NCI-H2171 treated with DMSO at 0.1 percent for 48 hours (cell line): ENCODE measurements at places on chromosomes 7 and 10.

GRCh38 chr10:22250897-22251660 is 33.3 kb upstream of the EBLN1 start:
- no peak for DNase-seq

DNA sequence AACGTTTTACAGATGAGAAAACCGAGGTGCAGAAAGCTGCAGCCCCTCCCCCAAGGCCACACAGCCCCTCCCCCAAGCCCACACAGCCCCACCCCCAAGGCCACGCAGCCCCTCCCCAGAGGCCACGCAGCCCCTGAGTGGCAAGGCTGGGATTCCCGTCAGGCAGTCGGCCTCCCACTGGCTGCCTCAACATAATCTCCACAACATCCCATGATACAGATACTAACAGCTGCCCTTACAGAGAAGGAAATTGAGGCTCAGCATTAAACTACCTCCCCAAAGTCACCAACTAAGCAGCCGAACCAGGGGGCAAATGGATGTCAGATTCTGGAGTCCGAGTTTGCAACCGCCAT is 15.9 kb downstream of the SH3PXD2A start:
- peak; percentile 57 for DNase-seq

DNA sequence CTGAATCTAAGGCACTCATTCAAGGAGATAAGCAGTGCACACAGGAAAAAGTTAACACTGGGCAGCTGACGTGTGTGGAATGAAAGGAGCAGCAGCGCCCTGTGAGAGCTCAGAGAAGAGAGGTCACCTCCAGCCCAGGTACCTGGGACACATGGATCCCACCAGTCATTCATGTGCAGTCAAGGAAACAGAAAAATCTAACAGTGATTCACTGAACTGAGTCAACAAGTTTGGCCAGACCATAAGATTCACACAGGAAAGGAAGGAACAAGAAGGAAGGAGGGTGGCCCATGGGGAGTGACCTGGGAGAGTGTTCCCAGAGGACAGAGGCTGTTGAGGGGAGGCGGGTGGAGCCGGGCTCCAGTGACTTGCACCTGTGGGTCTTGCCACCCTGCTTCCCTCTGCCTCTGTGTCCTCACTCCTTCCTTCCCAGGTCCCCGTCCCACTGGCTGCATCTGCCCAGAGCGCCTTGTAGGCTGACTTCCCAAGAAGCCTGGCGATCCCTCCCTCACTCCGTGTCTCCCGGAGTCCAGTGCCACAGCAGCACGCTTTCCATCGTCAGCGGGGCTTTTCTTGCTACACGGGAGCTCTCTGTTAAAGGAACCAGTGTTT is 27.7 kb downstream of the RNF32 start:
- DNase-seq, result no peak

- no peak for DNase-seq
These were observed 179.7 kb downstream of the XPNPEP1 start for GRCh38 chr10:109743574-109743973.

DNA sequence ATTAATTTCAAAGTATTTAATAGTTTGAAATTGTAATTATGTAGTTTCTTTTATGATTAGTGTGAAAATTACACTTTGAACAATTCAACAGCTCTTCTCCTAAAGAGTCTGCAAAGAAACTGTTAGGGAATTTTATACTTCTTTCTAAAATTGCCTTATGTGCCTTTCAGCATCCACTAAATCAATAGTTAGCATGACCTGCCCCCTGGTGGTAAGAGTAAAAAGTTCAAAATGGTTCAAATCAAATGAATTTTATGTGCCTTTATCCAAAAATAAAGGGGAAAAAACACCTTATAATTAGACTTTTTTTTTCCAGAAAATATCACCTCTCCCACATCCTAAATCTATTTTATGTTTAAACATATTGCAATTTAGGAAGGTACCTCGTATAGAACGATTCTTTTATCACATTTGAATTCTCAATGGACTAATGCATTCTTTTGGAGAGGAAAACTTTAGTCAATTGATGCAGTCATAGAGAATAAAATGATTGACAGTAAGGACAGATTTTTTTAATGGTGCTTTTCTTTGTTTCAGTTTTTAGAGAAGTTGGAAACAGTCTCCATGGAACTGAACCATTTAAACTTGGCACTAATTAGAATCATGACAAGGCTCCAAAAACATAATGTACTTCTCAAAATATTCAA is 163.7 kb downstream of the SEMA3D start:
- DNase-seq, result peak; percentile 64

GRCh38 chr10:3887404-3887803 is 102.4 kb upstream of the KLF6 start:
- no peak for DNase-seq

- DNase-seq, result no peak
These were observed 9.9 kb downstream of the GLRX3 start for GRCh38 chr10:130146042-130146441.

GRCh38 chr7:154568346-154568745 is 434.6 kb downstream of the PAXIP1 start:
- no peak for DNase-seq

- no peak for DNase-seq
These were observed 822.7 kb downstream of the PCDH15 start for GRCh38 chr10:53978301-53978700.

- no peak for DNase-seq
These were observed 86.4 kb downstream of the WDR37 start for GRCh38 chr10:1142596-1142995.

- no peak for DNase-seq
These were observed 151.5 kb upstream of the AOAH start for GRCh38 chr7:36875794-36876193.

GRCh38 chr7:106704000-106704840 is 43.3 kb upstream of the CCDC71L start:
- DNase-seq, result no peak

DNA sequence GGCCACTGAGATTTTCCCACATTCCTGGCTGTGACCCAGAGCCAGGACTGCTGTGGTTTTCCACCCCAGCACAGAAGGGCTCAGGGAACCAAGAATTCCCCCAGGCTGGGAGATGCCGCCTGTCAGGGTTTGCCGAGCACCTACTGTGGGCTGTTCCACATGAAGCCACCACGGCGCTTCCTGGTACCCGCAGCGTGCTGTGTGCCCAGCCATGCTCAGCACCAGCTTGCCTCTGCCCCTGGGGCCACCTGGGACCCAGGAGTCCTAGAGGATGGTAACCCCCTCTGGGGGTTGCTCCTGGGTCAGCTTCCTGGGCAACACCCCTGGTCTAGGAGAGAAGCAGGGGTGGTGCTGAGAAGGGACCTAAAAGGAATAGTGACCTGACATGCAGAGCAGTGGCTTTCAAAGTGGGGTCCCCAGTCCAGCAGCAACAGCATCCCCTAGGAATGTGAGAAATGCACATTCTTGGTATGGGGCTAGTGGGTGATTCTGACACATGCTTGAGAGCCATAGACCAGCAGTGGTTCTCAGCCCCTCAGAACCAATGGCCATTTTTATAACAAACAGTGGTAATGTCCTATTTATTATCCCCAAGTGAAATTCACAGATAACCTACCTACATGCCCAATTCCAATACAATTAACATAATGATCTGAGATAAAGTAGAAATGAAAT is 53.4 kb downstream of the TSPAN15 start:
- DNase-seq, result no peak

GRCh38 chr7:157601530-157601929 is 264.7 kb downstream of the DNAJB6 start:
- DNase-seq, result no peak

DNA sequence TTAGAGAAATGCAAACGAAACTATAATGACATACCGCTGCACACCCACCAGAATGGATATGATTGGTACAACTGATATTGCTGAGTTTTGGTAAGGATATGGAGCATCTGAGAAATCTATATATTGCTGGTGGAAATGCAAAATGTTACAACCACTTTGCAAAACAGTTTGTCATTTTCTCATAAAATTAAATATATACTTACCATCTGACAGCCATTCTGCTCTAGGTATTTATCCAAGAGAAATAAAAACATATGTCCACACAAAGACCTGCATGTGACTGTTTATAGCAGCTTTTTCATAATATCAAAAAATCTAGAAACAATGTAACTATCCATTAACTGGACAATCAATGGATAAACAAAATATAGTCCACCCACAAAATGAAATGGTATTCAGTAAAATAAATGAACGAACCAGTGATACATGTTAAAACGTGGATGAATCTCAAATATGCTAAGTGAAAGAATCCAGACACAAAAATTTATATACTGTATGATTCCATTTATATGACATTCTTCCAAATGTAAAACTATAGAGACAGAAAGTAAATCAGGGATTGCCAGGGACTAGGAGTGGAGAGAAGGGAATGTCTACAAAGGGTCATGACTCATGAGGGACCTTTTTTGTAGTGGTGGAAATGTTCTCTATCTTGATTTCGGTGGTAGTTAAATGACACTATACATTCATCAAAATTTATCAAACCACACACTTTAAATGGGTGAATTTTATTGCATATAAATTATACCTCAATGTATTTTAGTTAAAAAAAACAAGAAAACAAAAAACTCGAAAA is 312.0 kb upstream of the GLI3 start:
- no peak for DNase-seq

DNA sequence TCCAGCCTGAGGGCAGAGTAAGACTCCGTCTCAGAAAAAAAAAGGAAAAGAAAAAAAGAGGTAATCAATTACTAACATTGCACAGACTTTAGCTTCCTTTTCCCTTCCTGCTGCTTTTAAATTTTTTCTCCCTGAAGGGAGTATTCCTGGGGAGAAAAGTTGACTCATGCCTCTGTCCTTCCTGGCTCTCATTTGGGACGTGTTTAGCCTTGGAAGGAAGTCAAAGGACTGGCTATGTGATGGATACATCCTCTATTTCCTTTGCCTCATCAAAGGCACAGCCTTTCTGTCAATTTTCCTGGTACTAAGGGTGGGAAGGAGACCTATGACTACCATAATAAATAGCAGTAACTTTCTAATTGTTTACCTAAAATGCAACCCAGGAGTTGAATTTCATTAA is 77.6 kb downstream of the ITGA8 start:
- DNase-seq, result no peak

GRCh38 chr7:1137517-1138167 is 22.4 kb downstream of the ZFAND2A start:
- DNase-seq, result peak; percentile 52

GRCh38 chr10:118798231-118798662 is 43.5 kb upstream of the CACUL1 start:
- DNase-seq, result no peak

DNA sequence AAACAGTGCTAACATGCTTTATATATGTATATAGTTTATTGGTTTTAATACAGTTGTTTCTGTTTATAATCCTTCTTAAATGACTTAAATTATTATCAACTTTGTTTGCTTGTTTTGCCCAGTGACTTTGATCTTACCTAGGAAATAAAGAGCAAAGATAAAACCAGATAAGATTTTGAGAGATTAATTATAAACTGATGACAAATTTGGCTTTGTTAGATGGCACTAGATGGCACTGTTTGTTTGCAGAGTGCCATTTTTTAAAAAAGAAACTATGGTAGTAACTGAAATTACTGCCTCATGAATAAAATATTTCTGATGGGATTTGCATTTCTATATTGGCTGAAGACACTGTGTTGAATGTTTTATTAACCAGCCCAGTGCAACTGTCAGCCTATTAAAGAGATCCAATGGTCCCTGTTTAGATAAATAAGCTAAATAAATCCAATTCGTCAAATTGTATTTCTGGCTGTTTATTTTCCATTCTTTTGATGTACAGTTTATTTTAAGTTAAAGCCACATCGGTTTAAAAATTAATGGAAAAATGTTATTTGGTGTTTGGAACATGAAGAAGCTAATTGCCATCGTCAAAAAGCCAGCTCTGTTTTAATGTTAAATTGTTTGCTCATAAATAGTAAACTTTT is 28.7 kb downstream of the VTI1A start:
- DNase-seq, result no peak

DNA sequence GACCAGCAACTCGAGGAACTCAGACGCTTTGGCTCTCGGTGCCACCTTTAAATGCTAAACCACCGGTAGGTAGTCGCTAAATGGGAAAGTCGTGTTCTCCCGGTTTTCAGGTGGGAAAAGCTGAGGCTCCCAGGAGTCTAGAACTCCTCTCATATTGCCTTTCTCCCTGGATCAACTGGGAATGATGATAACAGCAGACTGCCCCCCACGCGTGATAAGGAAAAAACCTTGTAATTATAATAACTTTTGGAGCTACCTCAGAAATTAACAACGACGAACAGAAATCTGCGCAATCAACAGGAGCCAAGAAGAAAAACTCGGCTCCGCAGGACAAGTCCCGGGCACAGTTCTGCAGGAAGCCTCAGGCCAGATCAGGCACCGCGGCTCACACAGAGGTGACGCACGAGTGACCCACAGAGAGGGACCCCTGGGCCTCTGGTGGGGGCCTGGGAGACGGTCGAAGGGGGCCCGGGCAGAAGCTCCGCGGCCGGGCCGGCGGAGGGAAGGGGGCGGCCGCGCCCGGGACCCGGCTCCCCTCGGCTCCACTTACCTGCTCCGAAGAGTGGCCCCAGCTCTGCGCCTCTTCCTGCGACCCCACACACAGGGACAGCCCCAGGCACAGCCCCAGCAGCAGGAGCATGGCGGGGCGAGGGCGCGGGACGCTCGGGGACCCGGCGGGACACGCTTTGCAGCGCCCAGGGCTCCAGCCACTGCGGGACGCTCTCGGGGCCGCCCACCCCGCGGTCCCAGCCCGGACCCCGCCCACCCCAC is at the start of gene ITIH5:
TSS of gene ITIH5 (minus strand) at position 714 of the 771 bp plus-strand sequence. CDS start at position 640, 74 bp downstream.
- DNase-seq, result no peak
